ENCODE measurements at places on chromosomes 5 and 9.

DNA sequence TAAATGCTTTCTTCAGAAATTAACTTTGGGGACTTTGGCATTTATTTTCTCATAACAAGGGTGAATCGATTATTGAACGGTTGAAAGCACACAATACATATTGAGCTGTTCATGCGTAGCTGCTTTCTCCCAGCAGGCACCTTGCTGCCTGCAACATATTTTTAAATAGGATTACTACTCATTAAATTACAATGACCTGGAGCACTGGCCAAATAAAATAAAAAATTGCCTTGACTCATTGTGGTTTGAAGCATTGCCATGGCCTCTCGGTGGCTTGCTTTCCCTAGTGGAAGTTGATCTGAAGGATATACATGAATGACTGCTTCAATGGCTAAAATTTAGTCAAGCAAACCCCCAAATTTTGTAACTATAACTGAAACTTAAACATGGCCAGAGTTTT, 181.6 kb upstream of the NUDT12 start:
- DNase-seq: peak; percentile 82

DNA sequence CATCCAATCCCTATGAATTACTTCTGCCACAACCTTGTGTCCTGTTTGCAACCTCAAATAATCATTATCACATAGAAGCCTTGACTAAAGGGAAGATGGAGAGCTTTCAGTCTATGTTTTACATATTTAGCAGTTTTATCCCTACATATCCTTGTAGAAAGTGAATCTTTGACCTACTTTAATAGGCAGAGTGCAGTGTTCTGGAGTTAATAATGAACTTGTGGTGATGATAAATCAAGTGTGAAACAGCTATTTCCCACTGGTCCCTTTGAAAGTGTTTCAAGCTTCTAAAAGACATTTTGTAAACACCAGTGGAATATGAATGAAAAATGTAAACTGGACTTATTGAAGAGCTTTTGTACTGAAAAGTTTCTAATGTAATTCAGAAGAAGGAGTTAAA, 406.7 kb downstream of the GABRG2 start:
- no peak for DNase-seq

GRCh38 chr9:92663951-92664350, 6.0 kb downstream of the IPPK start:
- DNase-seq: no peak

GRCh38 chr5:149448431-149448830, 69.3 kb upstream of the IL17B start:
- DNase-seq: no peak

GRCh38 chr5:34608859-34609648, 47.1 kb upstream of the RAI14 start:
- DNase-seq: peak; percentile 86

DNA sequence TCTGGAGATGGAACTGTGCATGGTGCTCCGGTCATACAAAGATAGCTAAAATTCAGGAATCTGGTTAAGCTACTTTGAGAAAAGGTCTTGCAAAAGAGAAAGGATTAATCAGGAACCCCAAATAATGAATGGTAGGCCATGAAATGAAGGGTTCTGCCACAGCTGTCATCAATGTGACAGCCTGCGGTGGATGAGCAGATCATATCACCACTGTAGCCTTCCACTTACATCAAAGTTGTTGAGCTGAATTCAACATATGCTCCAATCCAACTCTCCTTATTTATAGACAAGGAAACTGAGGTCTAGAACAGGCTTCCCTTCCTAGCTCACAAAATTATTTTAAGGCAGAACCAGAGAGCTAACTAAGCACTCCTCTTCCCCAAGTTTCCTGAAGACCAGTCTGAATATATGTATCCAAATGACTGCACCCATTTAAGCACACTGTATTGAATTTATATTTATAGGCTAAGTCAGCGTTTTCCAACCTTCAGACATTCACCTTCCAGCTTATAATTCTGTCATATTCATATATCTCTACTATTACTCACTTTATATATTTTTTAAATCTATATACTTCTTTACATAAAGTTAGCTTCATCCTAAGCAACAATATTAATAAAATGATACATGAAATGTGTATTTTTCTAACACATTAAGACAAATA, 13.9 kb upstream of the PTGER4 start:
- no peak for DNase-seq

DNA sequence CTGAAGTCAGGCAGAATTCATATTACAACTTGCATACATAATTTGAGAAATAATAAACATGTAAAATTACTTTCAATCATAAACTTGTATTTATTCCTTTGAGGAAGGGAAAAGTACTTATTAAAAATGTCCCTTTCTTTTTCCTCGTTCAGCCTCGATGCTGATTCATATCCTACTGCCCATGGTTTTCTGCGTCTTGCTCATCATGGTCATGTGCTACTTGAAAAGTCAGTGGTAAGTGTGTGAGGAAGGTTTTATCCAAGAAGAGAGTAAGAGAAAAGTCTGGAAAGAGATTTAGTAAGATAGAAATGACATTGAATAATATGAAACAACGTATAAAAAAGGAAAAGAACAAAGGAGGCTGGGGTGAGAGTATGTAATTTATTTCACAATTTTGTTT, 85.9 kb downstream of the OSMR start:
- DNase-seq: peak; percentile 6

DNA sequence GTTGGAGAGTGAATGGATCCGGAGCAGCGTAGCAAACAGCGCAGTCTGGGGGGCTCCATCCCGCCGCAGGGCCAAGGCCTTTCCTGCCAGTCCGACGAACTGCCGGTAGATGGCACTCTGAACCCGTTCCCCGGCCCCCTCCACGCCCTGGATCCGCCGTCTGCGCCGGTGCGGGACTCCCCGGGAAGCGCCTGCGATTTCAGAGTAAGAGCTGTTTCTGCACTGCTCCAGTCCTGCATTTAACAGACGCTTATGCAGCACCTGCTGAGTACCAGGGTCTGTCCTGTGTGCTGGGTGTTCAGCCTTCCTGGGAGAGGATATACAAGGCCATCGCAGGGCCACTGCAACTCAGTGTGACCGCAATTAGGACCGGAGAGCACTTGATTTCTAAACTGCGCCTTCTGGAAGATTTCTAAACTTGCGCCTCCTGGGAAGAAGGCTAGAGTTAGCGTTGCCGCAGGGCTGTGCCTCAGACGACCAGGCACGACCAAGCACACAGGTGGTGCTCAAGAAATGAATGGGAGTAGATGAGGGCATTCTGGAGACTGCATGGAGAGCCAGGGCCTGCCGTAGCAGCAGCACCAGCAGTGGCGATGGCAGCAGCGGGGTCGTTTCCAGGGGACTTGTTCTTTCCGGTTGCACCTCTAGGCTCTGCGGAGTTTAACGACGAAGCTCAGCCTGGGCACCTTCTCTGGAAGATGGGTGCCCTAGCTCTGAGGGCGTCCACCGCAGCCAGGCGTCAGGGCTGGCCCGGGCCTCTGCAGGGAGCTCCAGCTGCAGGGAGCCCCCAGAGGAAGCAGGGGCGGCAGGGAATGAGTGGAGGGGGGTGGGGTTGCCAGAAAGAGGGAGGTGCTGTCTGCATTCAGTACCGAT, 14.3 kb upstream of the TIFAB start:
- DNase-seq: peak; percentile 38

GRCh38 chr5:150122158-150122510, 33.5 kb downstream of the PDGFRB start:
- no peak for DNase-seq

GRCh38 chr5:65172486-65173129, 309.1 kb downstream of the ADAMTS6 start:
- DNase-seq: peak; percentile 57

DNA sequence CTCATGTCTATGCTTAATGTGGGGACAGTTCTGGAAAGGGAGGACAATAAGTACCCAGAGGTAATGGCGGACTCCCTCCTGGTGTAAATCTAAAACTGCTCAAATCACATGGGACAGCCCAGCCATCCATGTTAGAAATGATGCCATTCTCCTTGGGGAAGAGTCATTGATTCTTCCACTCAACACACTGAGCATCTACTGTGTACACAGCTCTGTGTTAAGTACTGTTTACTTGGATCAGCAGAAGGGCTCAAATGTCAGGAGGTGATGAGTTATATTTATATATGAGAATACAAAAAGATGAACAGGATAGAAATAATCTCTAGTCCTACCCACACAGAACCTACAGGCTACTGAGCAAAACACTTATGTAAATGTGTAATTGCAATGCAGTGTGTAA, 31.8 kb upstream of the NANS start:
- DNase-seq: no peak

DNA sequence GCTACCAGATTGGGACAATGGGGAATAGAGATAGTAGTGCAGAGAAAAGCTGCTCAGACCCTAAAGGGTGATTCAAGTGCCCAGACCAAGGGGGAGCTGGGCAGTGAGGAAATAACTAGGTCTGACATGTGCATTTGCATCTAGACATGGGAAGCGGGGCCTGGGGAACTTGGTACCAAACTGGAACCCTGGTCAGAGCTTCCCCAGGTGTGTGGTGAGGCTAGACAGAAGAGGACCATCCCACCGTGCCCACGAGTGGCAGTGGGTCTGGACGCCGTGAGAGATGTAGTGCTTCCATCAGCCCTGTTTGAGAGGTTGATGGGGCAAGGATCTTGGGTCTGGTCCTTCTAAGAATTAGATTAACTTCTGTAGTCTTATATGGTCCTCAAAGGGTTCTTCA, 7.6 kb downstream of the TMEM8B start:
- no peak for DNase-seq

- no peak for DNase-seq
These were observed 171.7 kb downstream of the MARCHF11 start for GRCh38 chr5:16007750-16008415.

DNA sequence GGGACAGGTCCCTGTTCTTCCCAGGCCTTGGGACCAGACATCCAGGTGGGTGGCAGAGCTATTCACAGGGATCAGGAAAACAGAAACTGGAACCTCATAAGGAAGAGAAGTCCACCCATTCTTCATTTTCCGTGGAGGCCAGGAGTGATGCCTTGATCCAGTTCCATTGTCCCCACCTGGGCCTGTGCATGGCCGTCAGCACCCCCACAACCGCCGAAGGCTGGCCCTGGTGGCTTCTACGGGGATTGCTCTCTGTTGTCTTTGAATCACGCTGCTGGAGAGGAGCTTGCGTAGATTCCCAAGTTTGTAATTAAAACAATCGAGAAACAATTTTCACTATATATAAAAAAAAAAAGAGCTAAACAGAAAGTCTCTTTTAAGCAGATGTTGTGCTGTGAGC, 134.4 kb downstream of the MVB12B start:
- DNase-seq: no peak

GRCh38 chr5:105695941-105696340, 1974.8 kb downstream of the EFNA5 start:
- no peak for DNase-seq

- no peak for DNase-seq
These were observed 94.7 kb upstream of the ITGA2 start for GRCh38 chr5:52894451-52894850.

GRCh38 chr9:130820135-130820738, 14.8 kb upstream of the ABL1 start:
- DNase-seq: no peak

- DNase-seq: peak; percentile 52
These were observed 20.5 kb downstream of the CSF1R start for GRCh38 chr5:150065886-150066285.

DNA sequence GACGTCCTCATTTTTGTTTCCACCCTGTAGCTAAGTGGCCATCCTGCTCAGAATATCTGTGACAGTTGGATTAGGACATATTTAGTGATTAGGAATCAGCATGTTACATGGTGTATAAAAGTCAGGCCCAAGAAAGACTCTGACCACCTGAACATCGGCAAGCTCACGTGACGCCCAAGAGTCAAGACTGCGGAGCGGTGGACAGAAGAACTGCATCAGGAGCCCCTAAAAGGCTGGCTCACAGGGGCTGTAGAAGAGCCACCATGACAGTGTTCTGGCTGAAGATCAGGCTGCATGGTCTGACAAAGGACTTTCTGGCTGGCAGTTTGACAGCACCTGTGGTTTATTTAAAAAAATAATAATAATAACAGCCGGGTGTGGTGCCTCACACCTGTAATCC, 185.3 kb downstream of the AUH start:
- DNase-seq: no peak

DNA sequence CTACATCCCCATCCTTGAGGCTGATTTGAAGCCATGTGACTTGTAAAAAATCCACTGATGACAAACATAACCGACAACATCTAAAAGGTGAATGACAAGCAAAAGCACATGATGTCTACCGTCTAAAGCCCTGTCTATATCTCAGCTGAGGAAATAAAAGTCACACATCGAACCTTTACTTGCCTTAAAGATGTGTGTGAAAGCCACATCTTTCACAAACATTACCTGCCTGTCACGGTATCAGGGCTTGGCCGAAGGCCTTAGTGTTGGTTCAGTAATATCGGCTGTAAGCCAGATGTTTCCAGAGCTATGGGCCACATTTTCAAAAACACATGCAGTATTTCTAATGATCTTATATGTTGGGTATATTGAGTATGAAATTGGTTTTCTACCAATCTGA, 125.8 kb downstream of the EFNA5 start:
- no peak for DNase-seq
